ENCODE measurements at places on chromosomes 4 and X.
A peak's percentile ranks its signal among the peaks of the same experiment; 100 is the strongest.

- DNase-seq = no peak
These were observed 411.9 kb upstream of the ACTRT1 start for GRCh38 chrX:128464116-128464515.

- DNase-seq = peak; percentile 82
These were observed 859 bp downstream of the SMARCA1 start for GRCh38 chrX:129522184-129523078.

DNA sequence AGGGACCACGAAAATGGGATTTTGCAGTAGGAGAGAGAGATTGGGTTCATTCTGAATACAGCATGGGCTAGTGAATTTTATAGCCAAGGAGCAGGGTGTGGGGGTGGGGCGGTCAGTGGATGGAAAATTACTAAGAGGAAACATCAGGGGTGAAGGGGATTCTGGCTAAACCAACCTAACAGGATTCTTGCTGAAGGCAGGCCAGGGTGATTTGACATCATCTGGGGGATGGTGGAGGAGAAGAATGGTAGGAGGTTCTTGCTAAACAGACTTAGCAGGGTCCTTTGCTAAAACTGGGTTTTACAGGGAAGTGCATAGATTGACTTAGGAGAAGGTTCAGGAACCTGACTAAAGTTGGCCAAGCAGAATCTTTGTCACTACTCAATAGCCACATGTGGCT lies 91.9 kb downstream of the DNAAF6 start:
- no peak for DNase-seq

DNA sequence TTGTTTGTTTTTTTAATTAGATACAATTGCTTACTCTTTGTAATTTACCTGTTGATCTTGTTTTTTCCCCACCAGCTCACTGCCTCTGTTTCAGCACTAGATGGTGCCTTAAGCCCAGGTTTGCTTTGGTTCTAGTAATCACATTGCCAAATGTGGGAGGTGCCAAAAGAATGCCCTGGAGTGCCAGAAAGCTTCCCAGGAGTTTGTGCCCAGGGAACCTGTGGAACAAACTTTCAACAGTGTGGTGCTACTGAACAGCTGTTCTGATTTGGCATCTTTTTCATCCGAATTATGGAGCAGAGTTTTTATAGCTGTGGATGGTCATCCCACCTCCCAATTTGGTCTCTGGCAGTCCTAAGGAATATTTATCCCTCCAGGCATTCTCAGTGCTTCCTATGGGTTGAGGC lies 1000.7 kb downstream of the STIM2 start:
- DNase-seq = peak; percentile 37

GRCh38 chrX:2484256-2484655 lies 16.5 kb downstream of the DHRSX start:
- DNase-seq = no peak

DNA sequence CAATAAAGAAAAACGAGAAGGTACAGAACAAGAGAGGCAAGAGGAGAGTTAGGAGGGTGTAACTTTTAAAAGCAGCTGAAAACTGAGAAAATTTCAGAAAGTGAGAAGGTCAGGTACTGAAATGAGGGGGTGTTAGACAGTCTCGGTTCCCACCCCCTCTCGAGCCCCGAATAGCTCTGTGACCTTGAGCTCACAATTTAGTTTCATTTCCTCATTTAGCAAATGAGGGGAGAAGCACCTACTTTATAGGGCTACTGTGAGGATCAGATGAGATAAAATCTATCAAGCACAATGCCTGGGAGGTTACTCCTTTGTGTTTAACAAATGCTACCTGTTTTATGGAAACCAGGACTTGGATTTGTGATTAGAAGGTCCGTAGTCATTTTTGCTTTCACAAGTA lies 4.9 kb downstream of the UGT8 start:
- DNase-seq = no peak

- no peak for DNase-seq
These were observed 45.0 kb upstream of the MSANTD1 start for GRCh38 chr4:3203971-3204431.

GRCh38 chr4:48296365-48296764 lies 26.7 kb upstream of the TEC start:
- no peak for DNase-seq

- DNase-seq = no peak
These were observed 531 bp upstream of the MANBA start for GRCh38 chr4:102761296-102761701.

DNA sequence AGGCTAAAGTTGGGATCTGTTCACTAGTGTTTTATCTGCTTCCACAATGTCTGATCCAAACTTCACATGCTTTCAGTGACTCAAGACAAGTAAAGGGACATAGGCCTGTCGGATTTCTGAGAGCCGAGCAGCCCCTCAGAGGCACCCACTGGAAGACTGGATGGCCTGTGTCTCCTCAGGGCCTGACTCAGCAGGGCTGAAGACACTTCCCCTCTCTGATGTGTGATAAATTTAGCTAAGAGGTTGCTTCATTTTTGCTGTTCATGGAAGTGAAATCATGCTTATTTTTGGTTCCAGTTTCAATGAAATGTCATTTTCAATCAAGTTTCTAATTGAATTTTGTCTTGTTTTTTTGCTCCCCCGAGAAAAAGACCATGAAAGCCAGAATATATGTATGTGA lies 93.7 kb downstream of the MXRA5 start:
- no peak for DNase-seq

- DNase-seq = no peak
These were observed 941.8 kb downstream of the RAPGEF2 start for GRCh38 chr4:160044693-160045092.

- DNase-seq = no peak
These were observed 654.2 kb downstream of the PCDH7 start for GRCh38 chr4:31374256-31374960.

DNA sequence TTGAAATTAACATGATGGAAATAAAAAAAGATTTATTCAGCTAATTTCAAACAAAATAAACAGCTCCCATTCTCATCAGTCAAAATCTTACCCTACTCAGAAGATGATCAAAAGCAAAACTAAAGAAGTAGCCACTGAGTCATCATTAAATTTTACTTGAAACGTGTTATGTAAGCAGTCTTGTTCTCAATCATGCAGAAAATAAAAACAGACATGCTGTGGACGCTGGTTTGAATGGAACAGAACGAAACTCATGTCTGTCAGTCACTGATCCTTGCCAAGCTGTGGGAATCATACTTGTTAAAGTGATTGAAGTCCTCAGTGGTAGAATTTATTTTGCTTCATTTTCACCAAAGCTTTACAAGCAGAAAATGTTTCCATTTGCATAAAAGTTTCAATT lies 77.2 kb upstream of the TLR3 start:
- no peak for DNase-seq

DNA sequence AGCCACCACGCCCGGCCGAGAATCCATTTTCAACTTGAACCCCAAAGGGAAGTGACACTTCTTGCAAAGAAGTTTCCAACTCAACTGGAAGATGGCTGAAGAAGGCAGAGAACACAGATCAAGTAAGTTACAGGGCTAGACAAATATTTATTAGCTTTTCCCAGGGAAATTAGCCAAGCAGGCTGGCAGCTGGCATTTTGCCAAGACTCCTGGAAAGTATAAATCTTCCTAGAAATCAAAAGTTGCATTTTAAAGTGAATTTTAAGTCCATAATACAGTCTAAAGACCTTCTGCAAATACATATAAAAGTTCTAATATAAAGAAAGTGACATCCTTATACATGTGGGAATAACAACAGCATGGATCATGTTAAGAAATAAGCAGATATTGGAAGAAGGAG lies 3.4 kb upstream of the MRPL1 start:
- DNase-seq = no peak

- DNase-seq = peak; percentile 49
These were observed at the start of gene ADGRL3 for GRCh38 chr4:61200187-61200915. Gene ADGRL3 (plus strand): TSS chr4:61200326.

- no peak for DNase-seq
These were observed 46.4 kb downstream of the KDR start for GRCh38 chr4:55078987-55079386.

DNA sequence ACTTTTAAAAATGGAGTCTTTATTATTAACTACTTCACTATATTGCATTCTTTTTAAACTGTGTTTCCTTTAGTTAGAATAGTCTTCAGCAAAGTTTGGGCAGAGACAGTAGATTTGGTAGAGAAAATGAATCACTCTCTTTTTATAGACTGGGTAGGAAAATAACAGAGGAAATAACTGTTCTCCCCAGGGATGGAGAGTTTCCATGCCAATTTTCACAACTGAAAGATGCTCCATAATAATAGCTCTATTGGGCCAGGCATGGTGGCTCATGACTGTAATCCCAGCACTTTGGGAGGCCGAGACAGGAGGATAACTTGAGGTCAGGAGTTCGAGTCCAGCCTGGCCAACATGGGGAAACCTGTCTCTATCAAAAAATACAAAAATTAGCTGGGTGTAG lies 13.1 kb downstream of the HSD17B13 start:
- DNase-seq = no peak

GRCh38 chr4:29051381-29051965 lies 1668.7 kb upstream of the PCDH7 start:
- no peak for DNase-seq

DNA sequence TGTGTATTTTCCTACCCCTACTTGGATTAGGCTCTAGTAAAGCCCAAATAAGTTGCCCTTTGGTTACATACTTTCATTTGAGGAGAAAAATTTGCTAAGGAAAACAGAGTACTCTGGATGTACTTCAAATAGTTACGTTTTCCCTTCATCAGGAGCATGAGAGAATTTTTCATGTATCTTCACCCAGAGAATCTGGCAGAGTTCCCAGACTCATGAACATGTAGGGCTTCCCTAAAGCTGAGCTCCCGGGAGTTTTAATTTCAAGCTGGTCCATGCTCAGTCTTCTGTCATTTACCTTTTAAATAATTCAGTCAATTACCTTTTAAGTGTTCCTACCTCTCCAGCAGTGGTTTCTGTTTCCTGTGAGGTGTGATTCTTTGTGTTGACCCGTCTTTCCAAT lies 367.5 kb upstream of the GRID2 start:
- no peak for DNase-seq

DNA sequence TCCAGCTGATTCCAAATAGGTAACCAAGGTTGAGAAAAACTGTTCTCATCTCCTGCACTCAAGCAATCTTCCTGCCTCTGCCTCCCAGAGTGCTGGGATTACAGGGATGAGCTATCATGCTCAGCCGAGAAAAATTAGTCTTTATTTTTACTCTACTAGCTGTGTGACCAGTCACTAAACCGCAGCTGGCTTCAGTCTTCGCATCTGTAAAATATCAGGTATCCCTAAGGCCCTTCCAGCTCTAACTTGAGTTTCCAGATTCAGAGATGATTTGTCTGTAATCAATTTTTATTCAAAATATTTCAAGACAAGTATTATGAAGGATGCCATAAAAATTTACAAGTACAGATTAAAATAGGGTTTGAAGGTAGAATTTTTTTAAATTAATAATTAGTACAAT lies 3.5 kb downstream of the ADH6 start:
- no peak for DNase-seq

DNA sequence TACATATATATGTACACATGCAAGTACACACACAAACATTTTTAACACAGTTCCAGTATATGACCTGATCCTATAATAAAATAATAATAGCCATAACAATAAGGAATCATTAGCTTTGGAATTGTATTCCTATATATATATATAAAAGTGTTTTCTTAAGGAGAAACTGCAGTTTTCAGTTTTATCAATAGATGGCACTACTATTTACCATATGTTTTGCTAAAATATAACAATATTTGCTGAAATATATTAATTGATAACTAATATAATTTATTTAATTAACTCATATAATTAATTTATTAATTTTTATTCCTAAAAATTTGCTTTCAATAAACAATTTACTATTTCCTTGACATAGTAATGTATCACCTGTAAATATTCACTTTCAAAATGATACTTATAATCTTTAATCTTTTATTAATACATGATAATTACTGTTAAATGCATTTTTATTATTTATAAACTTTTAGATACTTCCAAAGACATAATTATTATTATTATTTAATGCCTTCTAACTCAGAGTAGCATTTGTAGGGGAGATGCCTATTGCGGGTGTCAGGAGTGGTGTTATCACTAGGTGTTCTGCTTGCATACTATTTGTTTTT lies 599.5 kb downstream of the FSTL5 start:
- no peak for DNase-seq

- no peak for DNase-seq
These were observed 30.6 kb upstream of the SCML1 start for GRCh38 chrX:17706676-17707075.

DNA sequence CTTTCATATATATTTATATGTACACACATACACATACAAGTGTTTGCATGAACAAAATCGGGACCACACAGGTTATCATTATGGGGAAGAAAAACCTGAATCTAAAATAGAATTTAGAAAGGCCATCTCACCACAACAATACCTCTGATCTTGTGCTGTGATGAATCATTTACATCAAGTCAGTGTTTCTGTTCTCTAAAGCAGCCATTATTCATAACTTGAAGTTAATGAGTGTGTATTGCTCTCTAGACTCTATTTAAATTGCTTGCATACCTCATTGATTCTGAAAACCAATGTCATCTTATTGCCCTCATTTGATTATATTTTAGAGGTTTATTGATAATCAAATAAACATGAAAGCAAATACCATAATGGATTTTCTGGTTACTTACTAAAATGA lies 71.6 kb downstream of the FAM114A1 start:
- no peak for DNase-seq

GRCh38 chr4:168615294-168616065 lies 118.6 kb downstream of the PALLD start:
- no peak for DNase-seq

- no peak for DNase-seq
These were observed 80.6 kb downstream of the COMMD8 start for GRCh38 chr4:47382846-47383360.

GRCh38 chrX:19879181-19879580 lies 8.2 kb downstream of the SH3KBP1 start:
- DNase-seq = no peak

GRCh38 chr4:145938618-145939440 lies at the start of gene ZNF827:
Gene ZNF827 (minus strand): TSS chr4:145938823. CDS start chr4:145938407, 416 bp downstream.
- DNase-seq = peak; percentile 18

DNA sequence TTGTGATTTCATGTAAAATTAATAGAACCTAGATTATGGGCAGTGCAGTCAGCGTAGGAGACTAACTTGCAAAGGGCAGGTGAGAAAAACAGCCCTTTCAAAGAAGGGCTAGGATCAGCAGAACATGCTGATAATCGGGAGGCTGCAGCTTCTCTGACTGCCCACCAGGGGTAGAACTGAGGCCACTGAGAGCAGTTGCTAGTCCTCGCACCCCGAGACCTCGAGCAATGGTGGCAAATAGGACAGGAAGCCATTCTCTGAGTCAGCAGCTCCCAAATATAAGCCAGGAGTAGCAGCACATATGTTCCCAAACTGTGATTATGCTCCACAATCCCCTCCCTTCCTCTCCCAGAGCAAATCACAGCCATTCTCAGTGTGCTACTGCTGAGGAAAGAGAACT lies 186.5 kb downstream of the MSL3 start:
- peak; percentile 29 for DNase-seq

GRCh38 chr4:120078216-120078615 lies 11.6 kb upstream of the MAD2L1 start:
- DNase-seq = no peak

Data from NCI-H524 (cell line).